ENCODE measurements at places on chromosomes 12 and 14. TPM values are rescaled to one million over a fixed set of nuclear protein-coding genes. Genes with fewer than 3 reads are reported as not detected.

Gene JAG2
- total RNA-seq, result 56.0 TPM

Gene REC8
- total RNA-seq, result 1.4 TPM

Gene SLC2A3
- total RNA-seq, result 4.7 TPM

Gene KRT80
- 80.0 TPM for total RNA-seq

Gene SDSL
- total RNA-seq, result 9.6 TPM

Gene AMN
- total RNA-seq, result 2.0 TPM

Gene SLC7A7
- 0.34 TPM for total RNA-seq

Gene RIPK3
- 1.4 TPM for total RNA-seq

Gene NAV3
- total RNA-seq, result 6.2 TPM

Gene LRRC10
- not detected for total RNA-seq

Gene TAS2R50
- 0.34 TPM for total RNA-seq
